ENCODE measurements at places on chromosomes 2 and 18.

GRCh38 chr2:98489486-98489885, 44.8 kb downstream of the INPP4A start:
- no peak for DNase-seq

DNA sequence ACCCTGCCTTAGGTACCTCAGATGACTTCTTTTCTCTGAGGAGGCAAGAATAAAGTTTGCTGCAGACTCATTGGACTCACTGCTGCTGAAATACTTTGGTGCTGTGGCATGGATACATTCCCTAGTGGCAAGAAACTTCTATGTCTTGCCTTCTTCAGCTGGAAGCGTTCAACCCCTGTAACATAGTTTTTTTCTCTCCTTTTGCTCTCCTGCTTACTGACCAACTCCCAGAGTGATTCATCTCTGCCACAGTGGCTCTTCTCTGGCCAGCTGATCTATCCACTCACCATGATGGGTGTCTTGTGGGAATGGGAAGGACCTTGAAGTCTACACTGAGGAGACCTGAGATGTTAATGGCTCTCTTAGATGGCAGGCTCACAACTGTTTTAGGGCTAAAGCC, 309.3 kb upstream of the LRRTM4 start:
- DNase-seq, result no peak

DNA sequence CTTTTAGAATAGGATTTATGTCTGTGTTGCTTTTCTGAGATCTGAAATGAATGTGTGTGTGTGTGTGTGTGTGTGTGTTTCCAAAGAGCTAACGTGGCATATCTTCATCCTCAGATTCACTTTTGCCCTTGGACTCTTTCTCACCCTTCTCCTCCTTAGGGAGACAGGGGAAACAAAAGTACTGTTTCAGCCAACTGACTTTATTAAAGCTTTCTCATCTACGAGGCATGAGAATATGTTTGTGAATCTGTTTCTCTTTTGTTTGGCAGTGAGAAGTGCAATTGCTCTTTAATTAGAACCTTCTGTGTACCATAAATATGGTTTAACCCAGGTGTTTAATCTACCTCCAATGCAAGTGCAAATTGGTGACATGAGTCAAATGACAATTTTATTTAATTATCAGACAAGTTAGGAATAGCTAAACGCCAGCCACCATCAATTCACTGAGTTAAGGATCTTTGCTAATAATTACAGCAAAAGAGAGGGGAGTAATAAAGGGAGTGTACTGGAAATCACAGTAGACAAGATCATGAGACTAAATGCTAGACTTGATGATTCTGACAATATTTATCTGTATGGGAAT, 186.4 kb upstream of the COL3A1 start:
- DNase-seq, result no peak

DNA sequence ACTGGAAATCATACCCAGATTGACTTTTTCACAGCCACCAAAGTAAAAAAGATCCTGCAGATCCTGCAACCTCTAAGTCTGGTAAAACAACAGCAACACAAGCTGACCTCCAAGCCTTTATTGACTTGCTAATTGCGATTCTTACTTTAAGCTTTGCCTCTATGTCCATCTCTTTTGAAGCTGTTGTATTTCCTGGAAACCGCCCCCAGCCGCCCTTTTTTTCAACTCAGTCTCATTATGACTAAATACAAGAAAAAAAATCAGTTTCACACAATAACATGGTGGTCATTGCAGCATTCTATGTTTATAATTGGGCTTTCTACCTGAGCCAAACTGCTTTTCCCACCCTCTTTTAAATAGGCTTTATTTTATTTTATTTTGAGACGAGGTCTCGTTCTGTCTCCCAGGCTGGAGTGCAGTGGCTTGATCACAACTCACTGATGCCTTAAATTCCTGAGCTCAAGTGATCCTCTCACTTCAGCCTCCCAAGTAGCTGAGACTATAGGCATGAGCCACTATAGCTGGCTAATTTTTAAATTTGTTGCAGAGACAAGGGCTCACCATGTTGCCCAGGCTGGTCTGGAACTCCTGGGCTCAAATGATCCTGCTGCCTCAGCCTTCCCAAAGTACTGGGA, 76.2 kb downstream of the MOGAT1 start:
- DNase-seq, result no peak

- no peak for DNase-seq
Measured at GRCh38 chr2:222448748-222449181, 24.4 kb downstream of the SGPP2 start.

GRCh38 chr18:77004555-77005380, 127.8 kb downstream of the MBP start:
- no peak for DNase-seq

- no peak for DNase-seq
Measured at GRCh38 chr2:52193804-52194203, 1161.9 kb upstream of the NRXN1 start.

GRCh38 chr2:206804326-206804725, 38.9 kb downstream of the FASTKD2 start:
- no peak for DNase-seq

DNA sequence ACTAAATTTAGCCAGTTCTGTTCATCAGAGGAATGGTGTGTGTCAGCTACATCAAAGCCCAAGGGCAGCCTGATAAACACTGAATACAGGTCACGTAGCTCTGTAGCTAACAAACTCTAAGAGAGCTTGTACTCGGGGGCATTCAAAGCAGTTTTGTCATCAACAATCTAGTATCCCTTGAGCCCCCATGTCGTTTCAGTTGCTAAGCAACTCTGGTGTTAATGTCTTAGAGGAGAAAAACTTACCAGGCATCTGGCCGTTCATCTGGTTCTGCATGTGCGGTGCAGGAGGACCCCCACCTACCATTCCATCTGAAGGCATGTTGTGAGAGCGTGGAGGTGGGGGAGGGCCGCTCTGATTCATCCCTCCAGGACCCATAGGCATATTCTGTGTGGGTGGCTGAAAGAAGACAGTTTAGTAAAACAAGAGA, 33.1 kb downstream of the SS18 start:
- DNase-seq, result peak; percentile 49

DNA sequence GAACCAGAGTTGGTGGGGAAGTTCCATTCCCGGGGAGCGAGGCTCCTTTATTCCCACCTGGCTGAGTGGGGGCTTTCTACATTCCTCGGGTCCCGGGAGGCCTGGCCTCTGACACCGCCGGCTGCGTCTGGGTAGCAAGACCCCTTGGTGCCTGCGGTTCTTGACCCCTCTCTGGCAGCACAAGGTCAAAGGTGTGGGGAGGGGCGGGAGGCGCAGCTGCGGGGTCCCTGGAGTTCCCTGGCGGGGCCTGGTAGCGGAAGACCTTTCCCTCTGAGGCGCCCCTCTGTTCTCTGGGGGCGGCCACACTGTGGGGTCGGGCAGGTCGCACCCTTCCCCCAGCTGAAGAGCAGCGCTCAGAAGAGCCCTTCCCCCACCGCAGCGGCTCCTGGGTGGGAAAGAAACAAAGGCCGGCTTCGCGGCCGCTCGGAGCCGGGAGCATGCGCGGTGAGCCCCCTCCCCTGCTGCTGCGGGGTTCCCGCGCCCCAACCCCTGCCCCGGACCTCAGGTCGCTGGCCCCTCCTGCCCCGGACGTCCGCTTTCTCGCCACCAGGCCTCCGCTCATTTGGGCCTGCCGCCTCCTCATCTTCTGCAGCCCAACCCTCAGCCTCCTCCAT, 146.3 kb downstream of the ANKRD44 start:
- no peak for DNase-seq

GRCh38 chr2:10006236-10007161, 36.9 kb upstream of the KLF11 start:
- DNase-seq, result no peak

Data from dorsolateral prefrontal cortex (tissue), 122 donors.